ENCODE measurements at places on chromosomes 16 and 17.

DNA sequence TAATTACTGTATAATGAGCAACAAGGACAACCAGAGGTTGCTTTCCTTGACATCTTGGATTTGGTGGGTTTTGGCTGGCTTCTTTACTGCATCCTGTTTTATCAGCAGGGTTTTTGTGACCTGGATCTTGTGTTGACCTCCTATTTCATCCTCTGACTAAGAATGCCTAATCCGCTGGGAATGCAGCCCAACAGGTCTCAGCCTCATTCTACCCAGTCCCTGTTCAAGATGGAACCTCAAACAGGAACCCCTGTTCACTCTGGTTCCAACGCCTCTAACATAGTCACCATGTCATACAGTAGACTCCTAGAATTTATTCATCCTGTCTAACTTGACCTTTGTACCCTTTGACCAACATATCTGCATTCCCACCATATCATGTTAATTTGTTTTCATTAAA is 183.8 kb upstream of the SOX9 start:
- no peak for DNase-seq

DNA sequence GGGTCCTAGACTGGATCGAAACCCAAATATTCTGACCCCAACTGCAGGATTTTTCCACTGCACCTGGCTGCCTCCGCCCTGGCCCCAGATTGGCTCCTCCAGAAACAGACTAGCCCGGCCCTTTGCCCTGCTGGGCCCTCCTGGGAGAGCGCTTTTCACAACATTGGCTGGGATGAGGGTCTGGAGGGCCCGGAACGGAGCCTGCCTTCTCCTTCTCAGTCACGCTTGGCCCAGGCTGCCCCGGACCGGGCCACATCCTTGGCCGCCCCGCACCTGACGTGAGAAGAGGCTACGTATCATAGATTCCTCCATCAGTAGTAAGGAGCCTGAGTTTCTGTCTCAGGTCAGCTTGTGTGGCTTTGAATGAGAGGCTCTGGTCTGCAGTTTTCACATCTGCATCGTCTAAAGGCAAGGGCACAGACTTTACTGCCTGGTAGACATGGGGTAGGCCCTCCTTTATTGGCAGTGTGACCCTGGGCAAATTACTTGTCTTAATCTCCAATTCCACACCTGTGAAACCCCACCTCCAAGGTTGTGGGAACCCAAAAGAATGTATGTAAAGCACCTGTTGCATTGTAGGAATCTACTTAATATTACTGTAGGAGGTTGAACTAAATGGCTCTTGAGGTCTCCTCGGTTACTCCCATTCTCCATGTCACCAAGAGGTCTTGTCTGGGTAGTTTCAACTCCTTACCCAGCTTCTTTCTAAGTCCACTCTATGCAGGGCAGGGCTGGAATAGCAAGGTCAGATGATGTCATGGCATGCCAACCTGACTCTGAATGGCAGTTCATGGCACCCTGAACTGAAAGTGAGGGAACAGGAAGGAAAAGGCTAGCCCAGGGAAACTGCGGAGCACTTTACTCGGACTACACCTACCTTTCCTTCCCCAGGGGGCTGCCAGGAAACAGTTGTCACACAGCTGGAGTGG is 661 bp downstream of the LRRC3C start:
- DNase-seq, result no peak

DNA sequence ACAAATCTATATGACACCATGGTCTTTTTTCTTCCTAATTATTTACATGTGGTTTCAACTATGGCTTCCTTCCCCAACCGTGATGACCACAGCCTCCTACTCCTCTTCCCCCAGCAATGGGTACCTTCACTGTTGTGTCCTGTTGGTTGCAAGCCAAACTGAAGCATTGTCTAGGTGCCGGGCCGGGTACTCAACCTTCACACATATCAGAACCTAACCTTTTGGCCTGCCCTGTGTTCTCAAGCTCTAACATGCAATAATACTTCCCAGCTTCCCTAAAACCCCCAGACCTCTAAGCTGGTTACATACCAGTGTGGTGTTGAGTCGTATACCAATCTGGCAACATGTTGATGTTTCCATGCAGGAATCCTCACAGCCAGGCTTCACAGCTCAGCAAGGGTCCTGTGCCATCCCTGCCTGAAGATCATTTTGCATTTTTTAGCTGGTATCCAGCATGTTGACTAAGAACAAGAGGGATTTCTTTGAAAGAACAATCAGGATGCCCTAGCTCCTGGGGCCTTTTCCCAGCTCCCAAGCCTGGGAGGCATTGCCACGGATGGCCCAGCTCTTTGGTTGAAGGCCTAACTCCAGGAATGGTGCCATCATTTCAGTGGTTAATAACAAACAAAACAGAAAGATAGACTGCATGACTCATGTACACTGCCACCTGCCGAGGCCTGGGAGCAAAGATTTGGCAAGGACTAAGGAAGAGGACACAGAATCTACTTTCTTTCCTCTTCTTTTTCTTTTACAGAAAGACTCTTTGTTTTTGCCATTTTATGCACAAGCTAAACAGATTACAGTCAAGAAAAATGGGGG is 373.7 kb upstream of the SALL1 start:
- no peak for DNase-seq

GRCh38 chr17:40153603-40154236 is 13.4 kb downstream of the CASC3 start:
- no peak for DNase-seq

- DNase-seq, result no peak
These were observed 125.4 kb downstream of the MGAT5B start for GRCh38 chr17:76993651-76994050.

DNA sequence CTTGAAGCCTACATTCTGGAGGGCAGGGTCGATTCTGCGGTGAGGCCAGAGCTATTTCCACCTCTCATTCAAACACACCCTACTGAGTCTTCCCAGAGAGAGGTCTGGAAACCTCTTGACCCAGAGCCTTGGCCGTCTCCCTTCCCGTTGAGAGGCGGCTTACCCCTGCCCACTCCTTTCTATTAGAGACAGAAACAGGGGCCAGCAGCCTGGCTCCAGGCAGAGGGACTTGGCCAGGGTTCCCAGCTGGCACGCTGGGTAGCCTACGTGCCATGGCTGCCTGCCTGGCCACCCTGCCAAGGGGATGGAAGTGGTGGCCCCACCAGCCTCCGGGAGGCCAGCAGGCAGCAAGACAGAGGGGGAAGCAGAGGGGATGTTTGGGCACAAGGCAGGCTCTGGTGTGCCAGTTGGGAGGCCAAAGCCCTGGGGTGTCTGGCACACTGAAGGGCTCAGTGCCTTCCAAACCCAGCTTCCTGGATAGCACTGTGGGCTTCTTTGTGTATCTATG is 6.0 kb downstream of the STAC2 start:
- no peak for DNase-seq

GRCh38 chr16:4372001-4372577 is 441 bp downstream of the VASN start:
- DNase-seq, result no peak

- no peak for DNase-seq
These were observed 148.9 kb downstream of the XYLT1 start for GRCh38 chr16:17321824-17322223.

DNA sequence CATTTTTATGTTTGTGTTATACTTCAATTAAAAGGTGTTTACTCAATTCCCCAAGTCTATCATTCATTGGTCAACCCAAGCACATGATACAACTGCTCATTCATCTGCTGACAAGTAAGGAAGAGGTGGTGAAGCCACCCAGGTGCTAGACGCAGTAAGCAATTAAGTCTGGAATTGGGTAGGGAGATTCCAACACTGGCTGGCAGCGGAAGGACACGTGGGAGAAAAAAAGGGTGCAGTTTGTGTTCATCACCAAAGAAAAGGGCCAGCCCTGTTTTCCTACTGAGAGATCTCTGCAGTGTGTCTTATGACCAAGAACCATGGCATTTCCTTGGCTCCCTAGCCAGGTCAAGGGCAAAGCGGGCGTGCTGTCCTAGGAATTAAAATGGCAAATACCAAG is 11.8 kb upstream of the ZNF23 start:
- DNase-seq, result no peak

- DNase-seq, result peak; percentile 92
These were observed at the start of the genes ACOX1 and TEN1 for GRCh38 chr17:75978938-75979704. ACOX1 (minus strand) TSS chr17:75979166; CDS start chr17:75979073, 93 bp downstream. TEN1 (plus strand) TSS chr17:75979240; CDS start chr17:75986193, 6,953 bp downstream.

- no peak for DNase-seq
These were observed 16.1 kb upstream of the MTSS2 start for GRCh38 chr16:70701998-70702397.

GRCh38 chr16:57821149-57821971 is 19.1 kb upstream of the KIFC3 start:
- DNase-seq, result no peak

DNA sequence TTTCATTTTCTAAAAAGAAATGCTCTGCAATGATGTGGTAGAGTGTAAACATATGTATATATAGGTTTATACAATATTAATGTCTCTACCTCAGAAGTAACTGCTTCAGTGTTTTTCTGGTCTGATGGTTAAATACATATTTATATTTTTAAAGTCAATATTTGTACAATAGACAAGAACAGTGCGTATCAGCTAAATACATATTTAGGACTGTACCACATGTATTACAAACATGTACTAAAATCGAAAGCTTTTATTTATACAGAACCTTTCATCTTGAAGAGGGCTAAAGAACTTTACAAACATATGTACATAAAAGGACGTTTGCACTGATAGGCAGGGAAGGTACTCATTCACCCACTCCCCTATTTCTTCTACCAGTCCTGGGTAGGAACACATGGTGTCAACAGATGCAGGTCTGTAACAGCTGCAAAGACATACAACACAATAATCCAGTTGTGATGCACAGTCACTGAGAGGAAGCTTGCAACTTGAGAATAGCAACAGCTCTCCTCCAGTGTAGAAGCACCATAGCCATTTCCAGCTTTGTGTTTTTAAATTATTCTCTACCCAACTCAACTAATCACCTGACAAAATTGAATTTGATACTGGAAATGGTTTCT is 206.9 kb upstream of the C17orf78 start:
- no peak for DNase-seq

- no peak for DNase-seq
These were observed 38.2 kb downstream of the TK2 start for GRCh38 chr16:66511602-66512271.

- DNase-seq, result peak; percentile 15
These were observed 4.6 kb downstream of the UNC119 start for GRCh38 chr17:28547623-28548416.

DNA sequence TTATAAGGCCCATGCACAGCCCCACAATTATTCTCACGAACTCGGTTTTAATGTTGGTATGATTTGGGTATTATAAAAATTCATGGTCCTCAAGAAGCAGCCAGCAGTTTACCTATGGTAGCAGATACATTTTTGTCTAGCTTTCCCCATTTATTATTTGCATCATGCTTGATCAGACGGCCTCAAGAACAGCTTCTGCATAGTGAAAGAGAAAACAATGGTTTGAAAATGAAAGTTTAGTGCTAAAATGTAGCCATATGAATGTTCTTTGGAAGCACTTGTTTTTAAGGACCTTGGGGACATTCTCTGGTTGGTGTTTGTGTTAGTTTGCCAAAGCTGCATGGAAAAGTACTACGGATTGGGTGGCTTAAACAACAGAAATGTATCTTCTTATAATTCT is 72.4 kb upstream of the CPHXL start:
- no peak for DNase-seq

GRCh38 chr16:6499413-6499812 is 833.2 kb upstream of the RBFOX1 start:
- no peak for DNase-seq

GRCh38 chr17:43013296-43013695 is 6.7 kb downstream of the IFI35 start:
- no peak for DNase-seq

DNA sequence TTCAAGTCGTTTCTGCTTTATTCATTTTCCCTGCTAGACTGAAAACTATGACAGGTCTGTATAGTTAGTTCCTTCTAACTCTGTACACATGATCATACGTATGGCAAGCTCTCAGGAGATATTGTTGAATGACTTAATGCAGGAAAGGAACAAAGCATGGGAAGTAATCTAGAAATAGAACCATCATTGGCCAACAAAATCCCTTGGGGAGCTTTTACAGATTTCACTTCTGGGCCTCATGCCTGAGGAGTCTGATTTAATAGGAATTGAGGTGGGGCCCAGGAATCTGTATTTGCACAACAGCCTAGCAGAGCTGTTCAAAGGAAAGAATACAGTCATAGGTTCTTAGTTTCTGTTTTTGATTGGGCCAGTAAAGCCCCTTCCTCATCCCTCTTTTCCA is 229.2 kb downstream of the MAP2K6 start:
- no peak for DNase-seq
